ENCODE measurements at places on chromosomes 4 and X. TPM values are rescaled to one million over a fixed set of nuclear protein-coding genes. Genes with fewer than 3 reads are reported as not detected.

GRCh38 chrX:23035493-23035892 lies 35.7 kb downstream of the DDX53 start:
- H3K4me1 ChIP-seq, result no peaks in the 10 kb centered on the region
- H3K4me3 ChIP-seq, result no peak overlapping the region
- H3K36me3 ChIP-seq, result no peaks in the 10 kb centered on the region
- H3K27ac ChIP-seq, result no peak overlapping the region
- DNase-seq, result no peak

GRCh38 chr4:75025431-75025830 lies 92.5 kb downstream of the PARM1 start:
- no peak for DNase-seq
- H3K27ac ChIP-seq, result no peak overlapping the region
- H3K4me1 ChIP-seq, result no peaks in the 10 kb centered on the region
- H3K4me3 ChIP-seq, result no peak overlapping the region
- H3K27me3 ChIP-seq, result no peaks in the 10 kb centered on the region

DNA sequence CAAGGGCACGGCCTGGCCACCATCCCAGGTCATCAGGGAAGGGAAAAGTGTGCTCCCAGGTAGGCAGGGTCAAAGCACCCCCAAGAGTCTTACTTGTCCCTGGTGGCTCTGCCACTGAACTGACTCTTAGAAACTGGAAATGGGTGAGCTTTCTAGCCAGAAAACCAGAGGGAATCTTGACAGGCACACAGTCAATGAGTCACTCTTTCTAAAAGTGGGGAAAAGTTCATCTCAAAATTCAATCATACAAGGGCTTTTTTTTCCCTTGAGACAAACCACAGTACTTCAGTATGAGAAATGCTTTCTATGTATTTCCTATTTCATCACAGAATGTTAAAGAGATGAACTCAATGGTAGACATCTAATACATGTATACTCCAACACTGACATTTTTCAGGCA lies 12.5 kb downstream of the HPF1 start:
- H3K27ac ChIP-seq, result no peak overlapping the region
- no peak overlapping the region for H3K4me3 ChIP-seq
- H3K36me3 ChIP-seq, result no peaks in the 10 kb centered on the region
- no peak for DNase-seq
- no peaks in the 10 kb centered on the region for H3K4me1 ChIP-seq

DNA sequence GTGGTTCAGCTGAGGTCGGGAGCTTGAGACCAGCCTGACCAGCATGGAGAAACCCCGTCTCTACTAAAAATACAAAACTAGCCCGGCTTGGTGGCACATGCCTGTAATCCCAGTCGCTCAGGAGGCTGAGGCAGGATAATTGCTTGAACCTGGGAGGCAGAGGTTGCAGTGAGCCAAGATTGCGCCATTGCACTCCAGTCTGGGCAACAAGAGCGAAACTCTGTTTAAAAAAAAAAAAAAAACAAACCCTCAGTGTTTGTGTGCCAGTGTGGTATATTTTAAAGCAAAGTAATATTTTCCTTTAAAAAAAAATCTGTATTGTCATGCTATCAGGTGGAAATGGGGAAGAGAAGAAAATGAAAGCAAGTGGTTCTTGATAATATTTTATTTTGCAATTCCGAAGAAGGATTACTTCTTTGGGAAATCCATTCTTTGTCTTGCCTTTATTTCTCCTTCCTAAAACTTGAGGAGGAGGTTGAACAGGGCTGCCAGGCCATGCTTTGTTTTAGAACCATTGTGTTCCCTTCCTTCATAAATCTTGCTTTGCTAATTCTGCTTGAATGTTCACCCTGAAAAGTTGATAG lies 14.4 kb downstream of the ALG13 start:
- no peaks in the 10 kb centered on the region for H3K36me3 ChIP-seq
- no peaks in the 10 kb centered on the region for H3K27me3 ChIP-seq
- no peak overlapping the region for H3K27ac ChIP-seq
- H3K4me1 ChIP-seq, result no peaks in the 10 kb centered on the region

DNA sequence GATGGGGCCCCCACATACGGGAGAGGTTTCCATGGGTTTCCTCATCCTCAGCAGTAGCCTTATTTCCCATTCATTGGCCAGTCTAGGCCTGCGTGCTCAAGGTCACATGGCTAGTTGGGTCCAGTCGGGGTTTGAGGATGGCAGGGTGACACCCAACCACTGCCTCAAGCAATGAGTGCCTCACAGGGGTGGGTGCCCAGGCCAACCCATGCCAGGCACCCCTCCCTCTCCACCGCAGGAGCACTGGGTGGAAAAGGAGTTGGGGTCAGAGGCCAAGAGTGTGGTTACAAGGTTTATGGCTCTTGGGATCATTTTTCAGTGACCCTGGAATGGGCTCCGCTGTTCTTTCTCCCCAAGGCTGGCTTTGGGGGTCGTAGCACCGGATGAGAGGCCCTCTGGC lies 3.1 kb downstream of the NSG1 start:
- H3K36me3 ChIP-seq, result no peaks in the 10 kb centered on the region
- peaks cover 52% of the 10 kb centered on the region for H3K27me3 ChIP-seq
- H3K4me1 ChIP-seq, result peaks cover 8% of the 10 kb centered on the region
- no peak overlapping the region for H3K4me3 ChIP-seq
- no peak overlapping the region for H3K27ac ChIP-seq

DNA sequence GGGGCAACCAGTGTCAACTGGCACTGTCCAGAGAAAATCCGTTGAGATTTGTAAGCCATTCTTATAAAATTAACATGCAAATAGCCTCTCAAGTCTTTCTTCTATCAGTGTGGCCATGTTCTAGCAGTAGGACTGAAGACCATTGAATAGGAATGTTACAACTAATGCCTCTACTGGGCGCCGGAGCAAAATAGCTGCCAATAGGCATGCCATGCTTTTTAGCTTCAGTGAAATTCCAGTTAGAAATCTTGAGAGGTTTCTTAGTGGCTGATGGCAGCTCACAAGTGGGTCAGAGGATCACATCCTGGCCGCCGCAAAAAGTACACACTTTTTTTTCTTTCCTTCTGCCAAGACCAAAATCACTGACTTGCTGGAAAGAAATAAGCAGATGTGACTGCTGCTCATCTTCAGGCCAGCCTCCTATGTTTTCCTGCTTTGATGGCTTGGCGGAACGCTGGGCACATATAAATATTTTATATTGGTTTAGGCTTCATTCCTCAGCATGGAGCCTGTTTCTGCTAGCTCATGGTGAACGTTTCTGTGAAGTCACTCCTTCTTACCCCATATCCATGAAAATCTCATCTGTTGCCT lies 293.1 kb downstream of the TENM3 start:
- H3K4me3 ChIP-seq, result no peak overlapping the region
- H3K36me3 ChIP-seq, result no peaks in the 10 kb centered on the region
- no peak overlapping the region for H3K27ac ChIP-seq

- no peaks in the 10 kb centered on the region for H3K4me1 ChIP-seq
- no peaks in the 10 kb centered on the region for H3K27me3 ChIP-seq
- no peak overlapping the region for H3K4me3 ChIP-seq
- no peak for DNase-seq
- no peak overlapping the region for H3K27ac ChIP-seq
Measured at GRCh38 chrX:3599802-3600430, 113.5 kb downstream of the PRKX start.

GRCh38 chr4:65604515-65604914 lies 65.8 kb downstream of the EPHA5 start:
- H3K4me3 ChIP-seq, result no peak overlapping the region
- no peaks in the 10 kb centered on the region for H3K27me3 ChIP-seq
- no peaks in the 10 kb centered on the region for H3K4me1 ChIP-seq

DNA sequence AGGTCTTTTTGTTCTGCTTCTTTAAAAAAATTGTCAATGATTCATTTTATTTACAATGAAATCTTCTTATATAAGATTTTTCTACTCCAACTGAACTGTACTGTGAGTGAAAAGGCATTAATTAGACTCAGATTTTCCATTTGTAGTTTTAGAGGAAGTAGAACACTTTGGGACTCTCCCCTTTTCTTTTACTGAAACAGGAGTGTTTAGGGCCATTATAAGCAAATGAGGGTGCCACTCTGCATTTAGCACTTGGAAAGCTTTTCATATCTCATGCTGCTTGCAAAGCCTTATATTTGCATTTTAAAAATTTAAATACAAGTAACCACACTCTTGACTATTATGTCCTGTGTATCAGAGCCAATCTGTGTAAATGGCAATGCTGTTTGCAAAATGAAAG lies 584.3 kb downstream of the KLHL13 start:
- H3K27ac ChIP-seq, result no peak overlapping the region
- no peaks in the 10 kb centered on the region for H3K27me3 ChIP-seq
- H3K4me1 ChIP-seq, result no peaks in the 10 kb centered on the region
- no peaks in the 10 kb centered on the region for H3K36me3 ChIP-seq
- H3K4me3 ChIP-seq, result no peak overlapping the region

DNA sequence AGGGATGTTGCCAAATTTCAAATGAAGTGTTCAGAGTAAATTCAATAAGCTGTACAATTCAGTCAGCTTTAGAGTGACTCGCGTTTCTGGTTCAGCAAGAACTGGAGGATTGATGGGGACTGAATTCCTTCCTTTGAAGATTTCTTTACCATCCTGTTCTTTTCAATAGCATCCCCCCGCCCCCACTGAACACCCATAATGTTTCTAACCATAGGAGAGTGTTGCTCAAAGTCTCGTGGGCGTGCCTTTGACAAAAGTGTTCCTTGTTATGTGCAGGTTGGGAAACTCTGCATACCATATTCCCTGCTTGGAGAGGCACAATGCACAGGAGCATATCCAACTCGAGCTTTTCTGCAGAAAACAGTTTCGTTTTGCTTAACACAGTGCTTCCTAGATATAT lies 323.5 kb upstream of the CASK start:
- no peaks in the 10 kb centered on the region for H3K36me3 ChIP-seq
- no peak overlapping the region for H3K4me3 ChIP-seq
- H3K27me3 ChIP-seq, result no peaks in the 10 kb centered on the region
- DNase-seq, result no peak

- H3K4me3 ChIP-seq, result no peak overlapping the region
- H3K36me3 ChIP-seq, result no peaks in the 10 kb centered on the region
- no peak overlapping the region for H3K27ac ChIP-seq
- no peak for DNase-seq
Measured at GRCh38 chr4:52864793-52865192, 2.7 kb downstream of the RASL11B start.

- H3K27me3 ChIP-seq, result no peaks in the 10 kb centered on the region
- DNase-seq, result no peak
- no peaks in the 10 kb centered on the region for H3K4me1 ChIP-seq
- H3K27ac ChIP-seq, result no peak overlapping the region
- H3K4me3 ChIP-seq, result no peak overlapping the region
Measured at GRCh38 chr4:138656990-138657389, 358.6 kb upstream of the NOCT start.

DNA sequence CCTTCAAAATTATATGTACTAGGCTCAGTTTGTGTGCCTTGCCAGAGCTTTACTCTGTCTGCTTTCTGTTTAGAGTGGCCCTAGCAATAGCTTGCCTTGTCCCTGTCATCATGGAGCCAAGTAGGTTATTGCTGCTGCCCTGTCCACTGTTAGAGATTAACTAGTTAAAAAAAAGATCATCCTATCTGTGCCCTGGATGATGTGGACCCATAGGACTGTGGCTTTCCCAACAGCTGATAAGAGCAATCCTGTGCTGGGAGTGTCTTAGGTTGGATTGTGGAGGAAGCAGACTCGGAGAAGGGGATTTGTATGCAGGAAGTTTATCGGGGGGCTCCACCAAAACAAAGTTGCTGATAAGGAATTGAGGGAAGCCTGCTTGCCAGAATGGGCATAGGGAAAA lies 23.8 kb downstream of the PPP1R2C start:
- no peaks in the 10 kb centered on the region for H3K36me3 ChIP-seq
- no peaks in the 10 kb centered on the region for H3K4me1 ChIP-seq
- DNase-seq, result no peak

DNA sequence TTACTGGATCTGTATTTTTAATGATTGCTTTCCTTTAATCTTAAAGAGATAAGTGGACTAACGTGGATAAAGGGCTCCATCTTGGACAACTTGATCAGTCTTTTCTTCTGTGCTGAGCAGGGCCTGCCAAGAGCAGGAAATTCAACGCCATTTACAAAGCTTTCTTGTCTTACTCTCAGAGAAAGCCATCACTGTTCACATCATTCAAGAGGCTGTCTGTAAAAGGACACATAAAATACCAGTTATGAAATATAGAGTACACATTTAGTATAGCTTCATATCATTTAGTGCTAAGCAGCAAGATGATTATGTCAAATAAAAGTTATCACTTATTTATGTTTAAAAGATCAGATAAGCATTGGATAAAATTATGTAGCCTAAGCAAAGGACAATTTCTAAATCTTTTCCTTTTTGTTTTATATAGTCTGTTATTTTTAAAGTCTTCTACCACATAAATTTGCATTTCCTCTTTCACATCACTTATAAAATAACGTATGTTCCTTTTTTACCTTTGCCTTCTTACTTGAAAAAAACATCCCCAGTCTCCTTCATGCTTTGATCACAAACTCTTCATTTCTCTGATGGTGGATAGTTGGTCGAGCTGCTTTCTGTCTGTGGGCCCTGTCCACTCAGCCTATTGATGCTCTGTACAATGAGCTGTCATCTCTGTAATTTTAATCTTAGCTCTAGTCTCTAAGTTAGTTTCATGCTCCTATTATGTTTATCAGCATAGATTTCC lies 2.1 kb upstream of the CCNG2 start:
- H3K27ac ChIP-seq, result no peak overlapping the region
- no peak overlapping the region for H3K4me3 ChIP-seq
- no peaks in the 10 kb centered on the region for H3K27me3 ChIP-seq

DNA sequence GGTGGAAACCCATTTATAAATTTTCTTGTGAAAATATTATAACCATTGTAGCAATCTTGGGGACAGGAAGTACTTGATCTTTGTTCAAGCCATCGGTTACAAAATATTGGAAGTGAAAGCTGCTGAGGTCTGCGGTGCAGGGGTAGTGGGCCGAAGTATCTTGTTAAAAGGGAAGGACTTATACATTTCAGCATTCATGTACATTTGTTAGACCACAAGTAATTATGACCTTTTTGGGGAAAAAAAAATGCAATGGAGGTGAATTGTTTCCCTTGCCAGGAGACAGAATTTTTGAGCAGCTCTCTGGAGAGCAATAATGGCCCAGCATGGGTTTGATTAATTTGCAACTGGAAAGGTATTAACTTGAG lies 121.3 kb downstream of the EGF start:
- H3K4me1 ChIP-seq, result no peaks in the 10 kb centered on the region
- no peak overlapping the region for H3K4me3 ChIP-seq
- no peak overlapping the region for H3K27ac ChIP-seq
- no peaks in the 10 kb centered on the region for H3K36me3 ChIP-seq
- no peaks in the 10 kb centered on the region for H3K27me3 ChIP-seq

GRCh38 chr4:175935016-175935661 lies 123.1 kb upstream of the GPM6A start:
- no peaks in the 10 kb centered on the region for H3K4me1 ChIP-seq
- no peaks in the 10 kb centered on the region for H3K36me3 ChIP-seq
- H3K27me3 ChIP-seq, result no peaks in the 10 kb centered on the region
- DNase-seq, result no peak

The EGF gene
- total RNA-seq, result 58.5 TPM

The SMIM10 gene
- 1.7 TPM for total RNA-seq

The FHDC1 gene
- 0.41 TPM for total RNA-seq

The DOK7 gene
- total RNA-seq, result 42.0 TPM

The GABRQ gene
- not detected for total RNA-seq

The USP9X gene
- total RNA-seq, result 120 TPM

The CXCR3 gene
- not detected for total RNA-seq

The PPP1R2C gene
- total RNA-seq, result not detected

The AKAP4 gene
- not detected for total RNA-seq

The PDE5A gene
- total RNA-seq, result 6.4 TPM

The FAM9C gene
- not detected for total RNA-seq

The ZFYVE28 gene
- 6.0 TPM for total RNA-seq

The MCUB gene
- 4.6 TPM for total RNA-seq

The EVC2 gene
- total RNA-seq, result 1.7 TPM

Measured in gastrocnemius medialis (tissue), 4 donors.